ENCODE measurements at places on chromosomes 2 and 18.

- no peak for DNase-seq
Measured at GRCh38 chr2:179332903-179333302, 68.3 kb upstream of the SESTD1 start.

DNA sequence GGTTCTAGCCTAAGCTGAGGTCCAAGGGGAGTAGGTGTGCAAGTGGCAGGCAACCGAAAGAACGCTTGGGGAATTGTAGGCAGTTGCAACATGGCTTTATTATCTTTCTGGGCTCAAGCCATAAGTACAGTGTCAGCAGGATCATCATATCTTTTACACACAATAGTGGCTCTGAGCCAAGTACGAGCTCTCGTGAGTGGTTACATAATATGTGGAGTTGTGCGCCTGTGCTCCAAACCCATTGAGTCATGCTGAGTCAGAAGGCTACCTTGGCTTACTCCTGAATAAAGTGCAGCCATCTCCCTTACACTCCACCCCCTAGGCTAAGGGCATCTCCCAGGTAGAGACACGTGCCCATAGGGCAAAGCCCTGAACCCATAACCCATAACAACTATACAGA lies 233.9 kb downstream of the SATB2 start:
- DNase-seq: no peak

- no peak for DNase-seq
Measured at GRCh38 chr2:117087535-117088291, 726.8 kb upstream of the DDX18 start.

DNA sequence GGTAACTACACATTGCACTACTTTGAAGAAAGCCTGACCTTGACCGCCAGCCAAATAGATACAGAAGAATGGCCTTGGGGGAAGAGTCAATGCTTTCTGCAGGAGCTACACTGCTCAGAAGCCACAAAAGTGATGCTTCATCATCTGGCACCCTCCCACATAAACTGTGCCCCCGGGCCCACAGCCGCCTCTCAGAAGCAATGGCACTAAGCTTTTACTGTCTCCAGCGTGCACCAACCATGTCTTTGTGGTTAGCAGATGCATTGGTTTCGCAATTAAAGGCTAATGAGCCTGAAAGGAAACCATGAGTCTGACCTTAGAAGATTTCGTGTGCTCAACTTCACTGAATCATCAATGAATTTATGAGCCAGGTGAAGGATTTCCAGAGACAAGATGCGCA lies 209.4 kb upstream of the TRIB2 start:
- DNase-seq: no peak

DNA sequence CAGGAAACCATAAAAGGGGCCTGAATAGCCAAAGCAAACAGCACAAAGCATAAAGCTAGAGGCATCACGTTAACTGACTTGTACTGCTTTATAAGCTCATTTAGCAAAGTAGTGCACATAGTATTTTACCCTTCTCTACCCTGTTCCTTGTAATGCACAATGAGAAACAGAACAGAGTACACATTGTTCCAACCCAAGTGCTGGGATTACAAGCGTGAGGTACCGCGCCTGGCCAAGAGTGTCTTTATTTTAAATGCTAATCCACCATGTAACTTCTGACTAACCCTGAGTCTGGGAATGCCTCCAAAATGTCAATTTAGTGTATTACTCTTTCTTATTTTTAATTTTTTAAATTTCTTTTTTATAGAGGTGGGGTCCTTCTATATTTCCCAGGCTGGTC lies 46.4 kb upstream of the STON1 start:
- DNase-seq: no peak

- no peak for DNase-seq
Measured at GRCh38 chr2:72923833-72924352, 6.6 kb downstream of the EMX1 start.

DNA sequence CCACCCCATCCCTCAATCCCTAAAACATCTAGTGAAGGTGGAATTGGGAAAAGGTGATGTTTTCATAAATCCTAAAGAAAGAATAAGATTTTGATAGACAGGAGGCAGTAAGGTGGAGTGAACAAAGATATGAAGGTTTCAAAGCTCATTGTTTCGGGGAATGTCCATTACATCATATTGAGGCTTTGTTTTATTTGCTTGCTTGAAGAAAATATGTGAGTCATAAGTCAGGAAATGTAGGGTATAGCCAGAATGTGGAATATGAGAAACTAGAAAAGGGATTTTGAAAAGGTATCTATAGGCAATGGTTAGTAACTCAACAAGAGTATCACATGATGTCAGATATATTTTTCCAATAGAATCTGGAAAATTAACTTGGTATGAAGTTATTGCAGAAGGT lies 1178.5 kb upstream of the ACVR2A start:
- no peak for DNase-seq

DNA sequence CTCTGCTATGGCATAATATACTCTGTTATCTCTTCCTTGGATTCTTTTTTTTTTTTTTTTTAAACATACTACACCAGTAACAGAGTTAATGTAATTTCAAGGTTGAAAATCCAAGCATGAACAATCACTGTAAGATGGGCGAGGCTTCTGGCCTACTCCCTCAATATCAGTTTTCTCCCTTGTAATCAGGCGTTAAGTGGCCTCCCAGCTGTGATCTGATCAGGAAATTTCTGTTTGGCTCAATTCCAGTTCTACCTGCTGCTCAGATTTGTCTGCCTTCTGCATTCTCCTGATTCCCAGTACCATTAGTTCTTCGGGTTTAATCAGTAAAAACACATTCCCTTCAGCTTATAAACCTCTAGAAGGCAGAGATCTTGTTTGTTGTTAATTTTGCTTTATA lies 18.6 kb downstream of the PRKD3 start:
- no peak for DNase-seq

DNA sequence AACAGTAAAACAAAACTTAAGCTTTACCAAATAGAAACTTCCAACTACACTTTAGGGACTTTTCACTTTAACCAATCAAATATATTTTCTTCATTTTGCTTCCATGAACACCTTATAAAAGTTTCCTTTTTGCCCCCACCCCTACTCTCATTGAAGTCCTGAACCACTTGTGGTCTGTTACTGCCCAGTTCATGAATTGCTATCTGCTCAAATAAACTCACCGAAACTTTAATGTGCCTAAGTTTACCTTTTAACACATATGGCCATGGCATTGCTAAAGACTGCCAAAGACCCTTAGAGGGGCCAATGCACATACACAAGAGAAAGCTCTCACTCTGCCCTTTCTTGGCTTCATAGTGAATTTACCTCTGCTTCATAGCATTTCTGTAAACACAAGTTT lies 195.3 kb downstream of the RND3 start:
- no peak for DNase-seq

- no peak for DNase-seq
Measured at GRCh38 chr2:215613280-215613679, 177.4 kb upstream of the FN1 start.

GRCh38 chr2:85209887-85210286 lies 76.7 kb downstream of the TCF7L1 start:
- DNase-seq: no peak

DNA sequence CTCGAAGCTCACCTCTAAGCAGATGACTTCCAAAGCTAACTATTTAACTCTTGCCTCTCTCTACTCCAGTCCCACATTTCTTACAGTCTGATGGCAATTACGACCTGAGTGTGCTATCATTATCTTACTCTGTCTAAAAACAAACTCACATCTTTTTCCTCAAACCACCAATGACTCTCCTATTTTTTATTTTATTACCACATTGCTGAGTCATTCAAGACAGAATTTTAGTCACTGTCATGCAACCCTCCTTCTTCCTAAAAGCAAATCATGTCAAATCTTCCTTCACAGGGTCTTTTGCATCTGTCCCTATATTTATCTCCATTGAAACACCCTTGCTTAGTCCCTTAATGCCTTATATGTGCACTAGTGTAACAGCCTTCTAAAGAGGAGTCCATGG lies 34.6 kb upstream of the C2orf15 start:
- no peak for DNase-seq

DNA sequence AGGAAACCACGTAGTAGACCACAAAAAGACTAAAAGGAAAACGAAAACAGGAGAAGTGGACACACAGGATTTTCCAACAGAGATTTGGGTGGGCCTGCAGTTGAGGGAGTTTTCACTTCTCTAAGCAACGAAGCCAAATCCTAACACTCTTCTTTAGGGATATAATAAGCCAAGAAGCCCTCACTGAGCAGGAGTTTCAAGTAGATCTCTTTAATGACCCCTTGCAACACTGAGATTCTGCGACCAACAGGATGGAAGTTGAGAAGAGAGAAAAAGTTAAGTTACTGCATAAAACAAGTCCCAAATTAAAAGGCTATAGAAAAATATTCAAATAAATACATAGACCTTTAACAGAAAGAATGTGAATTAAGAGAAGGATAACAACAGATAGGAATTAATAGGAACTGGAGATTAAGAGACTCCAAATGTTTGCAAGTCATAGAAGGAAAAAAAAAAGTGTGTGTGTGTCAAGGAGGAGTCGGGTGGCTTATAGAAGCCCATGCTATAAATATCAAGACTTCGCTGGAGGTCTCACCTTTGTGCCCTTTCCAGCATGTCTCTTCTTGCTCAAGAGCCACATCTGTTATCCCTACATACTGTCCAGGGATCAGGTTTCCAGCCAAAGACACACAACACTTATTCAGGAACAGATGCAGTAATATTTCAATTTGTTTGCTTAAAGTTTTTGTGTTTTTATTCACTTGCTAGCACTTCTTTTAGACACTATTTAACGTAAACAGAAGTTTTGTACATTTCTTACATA lies 69.4 kb upstream of the ARHGAP28 start:
- DNase-seq: no peak

DNA sequence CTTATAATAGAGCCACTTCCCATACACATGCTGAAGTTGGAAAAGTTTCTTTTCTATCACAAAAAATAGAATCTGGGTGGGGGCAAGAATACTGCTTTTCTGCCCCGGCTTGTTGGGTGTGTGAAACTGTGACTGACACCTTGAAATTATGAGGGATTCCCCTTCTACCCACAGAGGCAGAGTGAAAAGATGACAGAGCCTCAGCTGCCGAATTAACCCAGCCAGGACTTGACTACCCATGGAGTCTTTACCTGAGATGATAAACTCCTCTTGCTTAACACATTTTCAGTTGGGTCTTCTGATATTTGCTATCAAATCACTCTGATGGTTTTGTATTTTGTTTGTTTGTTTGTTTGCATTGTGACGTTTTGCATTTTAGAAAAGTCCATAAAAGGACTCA lies 66.0 kb upstream of the PMAIP1 start:
- DNase-seq: no peak

All from stimulated activated naive CD4-positive, alpha-beta T cell (primary cell).